ENCODE measurements at places on chromosomes 5 and 9.

DNA sequence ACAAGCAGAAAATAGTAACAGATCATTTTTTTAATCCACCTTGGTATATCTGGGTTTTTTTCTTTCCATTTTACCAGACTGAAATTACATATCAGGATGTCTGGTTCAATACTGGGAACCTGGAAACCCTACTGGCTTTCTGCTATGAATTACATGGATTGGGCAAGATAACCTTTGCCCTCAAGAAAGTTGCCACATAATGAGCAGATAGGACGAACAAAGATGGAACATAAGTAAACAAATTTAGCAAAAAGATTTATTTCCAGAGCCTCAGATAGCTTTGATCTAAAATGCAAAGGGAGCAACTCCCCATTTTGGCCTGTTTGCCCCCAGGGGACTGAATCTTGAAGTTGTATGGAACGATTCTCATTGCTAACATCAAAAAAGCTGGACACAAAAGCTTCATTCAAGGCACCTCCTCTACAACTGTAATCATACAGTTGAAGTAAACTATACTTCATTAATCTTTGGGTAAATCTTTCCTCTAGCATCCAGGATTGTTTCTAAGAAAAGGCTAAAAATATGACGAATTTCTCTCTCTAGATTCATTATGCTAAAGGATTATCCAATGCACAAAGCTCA, 131.6 kb upstream of the PTGER4 start:
- DNase-seq: no peak

DNA sequence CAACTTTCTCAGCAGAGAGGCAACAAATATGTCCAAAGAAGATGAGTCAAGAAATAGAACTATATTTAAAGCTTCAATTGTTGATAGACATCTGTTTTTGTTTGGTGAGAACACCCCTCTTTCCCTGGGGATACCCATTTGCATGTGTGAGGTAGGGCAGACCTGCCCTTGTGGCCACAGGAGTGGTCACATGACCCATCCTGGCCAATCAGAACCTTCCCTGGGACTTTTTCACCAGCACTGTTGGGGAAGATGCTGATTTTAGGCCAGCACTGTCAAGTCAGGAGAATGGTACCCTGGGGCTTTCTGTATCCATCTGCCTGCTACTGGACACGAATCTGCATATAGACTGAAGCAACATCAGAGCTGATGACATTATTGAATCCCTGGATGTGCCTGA, 211.2 kb downstream of the CDK5RAP2 start:
- no peak for DNase-seq

GRCh38 chr5:137989419-137989818, 43.5 kb downstream of the FAM13B start:
- DNase-seq: no peak

GRCh38 chr9:110825950-110826349, 157.4 kb downstream of the MUSK start:
- DNase-seq: no peak

DNA sequence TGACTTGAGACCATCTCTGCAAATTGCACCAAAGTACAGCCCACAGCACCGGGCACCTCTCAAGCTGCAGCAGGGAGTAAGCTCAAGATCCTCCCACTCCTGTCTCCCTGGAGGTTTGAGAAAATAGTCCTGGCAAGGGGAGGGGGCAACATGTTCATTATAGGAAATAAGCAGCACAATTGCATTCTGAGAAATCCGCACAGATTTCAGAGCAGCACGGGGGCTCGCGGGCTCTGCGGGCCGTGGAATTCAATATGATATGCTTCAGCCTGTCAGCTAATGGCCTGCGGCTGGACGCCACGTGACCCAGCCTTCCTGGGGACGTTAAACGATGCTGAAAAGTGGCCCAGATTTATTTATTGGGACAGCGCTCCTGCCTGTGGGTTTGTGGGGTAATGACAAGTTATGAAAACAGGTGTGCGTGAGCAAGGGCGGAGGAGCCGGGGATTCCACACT, 156.4 kb downstream of the DAB2IP start:
- no peak for DNase-seq

- no peak for DNase-seq
Measured at GRCh38 chr5:118126159-118126558, 862.2 kb downstream of the DTWD2 start.

DNA sequence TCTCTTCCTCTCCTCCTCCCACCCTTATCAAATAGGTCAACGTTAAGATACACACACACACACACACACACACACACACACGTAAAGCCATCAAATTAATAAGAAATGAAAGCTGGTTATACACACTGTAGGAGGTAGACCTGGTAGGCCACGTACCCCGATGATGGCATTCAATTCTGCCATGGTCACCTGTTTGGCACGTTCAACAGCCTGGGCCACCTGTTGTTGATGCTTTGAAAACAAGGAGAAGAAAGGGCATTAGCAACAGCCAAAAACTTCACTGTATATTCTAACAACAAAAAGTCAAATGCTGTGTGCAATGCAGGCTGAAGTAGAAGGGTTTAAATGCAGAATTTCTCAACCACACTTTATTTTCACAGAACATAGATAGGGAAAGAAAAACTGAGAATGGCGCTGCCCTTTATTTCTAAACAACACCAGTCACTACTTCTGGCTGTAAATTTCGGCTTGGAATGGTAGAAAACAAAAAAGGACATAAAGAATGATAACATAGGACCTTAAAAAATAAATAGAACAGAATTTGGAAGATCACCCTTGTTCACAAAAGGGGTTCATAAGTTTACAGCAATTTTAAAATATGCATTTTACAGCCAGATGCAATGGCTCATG, 37.2 kb downstream of the TLE1 start:
- no peak for DNase-seq

GRCh38 chr9:97761056-97761598, 64.0 kb upstream of the XPA start:
- no peak for DNase-seq

GRCh38 chr9:36486329-36486932, 86.3 kb upstream of the MELK start:
- DNase-seq: no peak

- DNase-seq: no peak
Measured at GRCh38 chr5:27034565-27034964, 3.8 kb downstream of the CDH9 start.

DNA sequence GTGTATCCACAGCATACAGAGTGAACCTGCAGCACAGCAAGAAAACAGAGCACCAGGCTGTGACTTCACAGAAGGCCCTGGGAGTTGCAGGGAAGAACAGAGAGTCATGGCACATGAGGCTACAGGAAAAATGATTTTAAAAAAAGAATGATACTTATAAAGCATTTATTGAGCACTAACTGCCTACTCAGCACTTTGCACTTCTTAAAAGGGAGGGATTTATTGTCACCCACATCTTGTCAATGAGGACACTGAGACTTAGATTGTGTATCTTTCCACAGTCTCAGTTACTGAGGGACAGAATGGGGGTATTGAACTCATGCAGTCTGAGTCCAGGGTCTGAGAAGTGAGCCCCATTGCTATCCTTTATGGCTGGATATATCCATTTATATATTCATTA, 244.6 kb upstream of the TRIM32 start:
- no peak for DNase-seq

DNA sequence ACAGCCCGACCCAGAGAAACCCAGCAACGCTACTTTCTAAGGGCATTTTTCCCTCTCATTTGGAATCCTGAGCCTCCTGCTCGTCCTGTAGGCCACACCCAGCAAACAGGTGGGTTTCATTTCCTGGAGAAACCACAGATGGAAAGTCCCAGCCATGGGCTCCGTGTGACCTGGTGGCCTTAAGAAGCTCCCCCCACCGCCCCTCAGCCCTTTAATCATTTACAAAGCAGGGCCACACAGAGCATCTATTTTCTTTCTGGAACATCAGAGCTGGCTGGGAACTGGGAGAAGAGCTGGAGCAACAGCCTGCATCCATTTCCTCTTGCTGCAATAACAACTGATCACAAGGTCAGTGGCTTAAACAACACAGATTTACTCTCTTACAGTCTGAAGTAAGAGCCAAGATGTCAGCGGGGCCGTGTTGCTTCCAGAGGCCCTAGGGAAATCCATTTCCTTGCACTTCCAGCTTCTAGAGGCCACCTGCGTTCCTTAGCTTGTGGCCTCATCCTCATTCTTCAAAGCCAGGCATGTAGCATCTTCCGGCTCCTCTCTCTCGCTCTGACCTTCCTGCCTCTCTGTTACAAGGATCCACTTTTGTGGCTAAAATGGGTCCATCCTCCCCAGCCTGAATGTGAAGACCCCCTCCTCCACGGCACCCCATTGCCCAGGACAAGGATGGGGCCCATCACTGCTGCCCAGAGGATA, 40.5 kb downstream of the C9orf50 start:
- no peak for DNase-seq

GRCh38 chr5:135861641-135862040, 27.2 kb downstream of the SLC25A48 start:
- DNase-seq: no peak

GRCh38 chr5:122835681-122836080, 9.7 kb upstream of the SNX24 start:
- no peak for DNase-seq

- no peak for DNase-seq
Measured at GRCh38 chr5:129718471-129719090, 29.3 kb upstream of the MINAR2 start.

- no peak for DNase-seq
Measured at GRCh38 chr9:91776409-91777291, 173.4 kb downstream of the ROR2 start.

GRCh38 chr9:87601176-87601575, 103.5 kb downstream of the DAPK1 start:
- DNase-seq: no peak

DNA sequence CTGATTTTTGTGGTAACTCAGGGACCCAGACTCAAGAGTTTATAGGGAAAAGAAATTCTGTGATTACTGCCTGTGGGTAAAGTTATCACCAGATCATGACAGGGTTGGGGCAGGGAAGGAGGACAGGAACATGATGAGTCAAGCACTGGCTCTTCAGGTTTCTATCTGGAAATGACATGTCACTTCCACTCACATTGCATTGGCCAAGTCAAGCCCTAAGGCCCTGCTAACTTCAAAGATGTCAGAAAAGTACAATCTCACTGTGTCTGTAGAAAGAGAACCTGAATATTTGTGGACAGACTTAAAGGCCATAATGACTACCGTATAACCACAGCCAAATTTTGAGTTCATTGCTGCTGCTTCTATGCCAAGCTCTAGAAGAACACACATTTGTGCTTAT, 187.7 kb downstream of the TLE4 start:
- DNase-seq: no peak

GRCh38 chr9:138060365-138060764, 182.8 kb downstream of the CACNA1B start:
- no peak for DNase-seq

GRCh38 chr5:31377274-31377946, 154.5 kb downstream of the DROSHA start:
- no peak for DNase-seq

DNA sequence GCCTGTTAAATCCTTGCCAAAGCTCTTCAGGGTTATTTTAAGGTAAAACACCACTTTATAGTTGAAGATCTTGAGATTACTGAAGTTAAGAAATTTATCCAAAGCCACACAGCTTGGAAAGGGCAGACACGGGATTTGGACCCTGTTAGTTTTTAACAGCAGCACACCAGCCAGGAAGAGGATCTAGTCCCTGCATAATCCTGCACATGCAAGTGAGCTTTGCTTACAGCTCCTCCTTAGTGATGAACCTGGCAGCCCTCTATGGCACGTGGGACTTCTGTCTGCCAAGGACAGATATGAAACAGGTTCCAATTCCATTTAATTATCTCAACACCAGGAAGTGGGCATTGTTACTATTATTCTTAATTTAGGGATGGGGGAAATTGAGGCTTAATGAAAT, 108.7 kb downstream of the TRIM32 start:
- DNase-seq: no peak

- no peak for DNase-seq
Measured at GRCh38 chr5:59905188-59905587, 11.7 kb upstream of the PDE4D start.

GRCh38 chr9:114913656-114914055, 16.7 kb downstream of the TNFSF8 start:
- no peak for DNase-seq

DNA sequence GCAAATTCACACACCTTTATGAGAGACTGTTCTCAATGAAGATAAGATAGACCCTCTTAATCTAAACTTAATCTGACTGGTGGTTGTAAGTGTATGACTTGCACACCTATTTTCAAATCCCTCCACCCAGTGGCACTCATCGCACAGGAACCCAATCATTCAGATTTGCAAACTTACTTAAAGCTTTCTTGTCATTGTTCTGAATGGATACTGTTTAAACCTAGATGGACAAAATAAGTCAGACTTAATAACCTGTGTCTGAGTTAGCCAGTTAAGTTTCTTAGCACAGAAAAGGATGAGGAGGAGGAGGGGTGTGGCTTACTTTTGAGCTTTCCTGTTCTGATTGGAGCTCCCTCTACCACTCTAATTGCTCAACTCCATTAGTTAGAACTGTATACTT, 252.4 kb upstream of the CCNH start:
- DNase-seq: no peak

GRCh38 chr9:20532584-20532983, 89.7 kb downstream of the MLLT3 start:
- no peak for DNase-seq

GRCh38 chr5:140286424-140286823, 16.5 kb downstream of the PFDN1 start:
- DNase-seq: no peak

GRCh38 chr5:149651686-149652085, 70.4 kb downstream of the ARHGEF37 start:
- no peak for DNase-seq

- DNase-seq: no peak
Measured at GRCh38 chr5:126732716-126733115, 44.2 kb upstream of the LMNB1 start.

GRCh38 chr5:137146402-137146890, 352.7 kb downstream of the SPOCK1 start:
- no peak for DNase-seq

DNA sequence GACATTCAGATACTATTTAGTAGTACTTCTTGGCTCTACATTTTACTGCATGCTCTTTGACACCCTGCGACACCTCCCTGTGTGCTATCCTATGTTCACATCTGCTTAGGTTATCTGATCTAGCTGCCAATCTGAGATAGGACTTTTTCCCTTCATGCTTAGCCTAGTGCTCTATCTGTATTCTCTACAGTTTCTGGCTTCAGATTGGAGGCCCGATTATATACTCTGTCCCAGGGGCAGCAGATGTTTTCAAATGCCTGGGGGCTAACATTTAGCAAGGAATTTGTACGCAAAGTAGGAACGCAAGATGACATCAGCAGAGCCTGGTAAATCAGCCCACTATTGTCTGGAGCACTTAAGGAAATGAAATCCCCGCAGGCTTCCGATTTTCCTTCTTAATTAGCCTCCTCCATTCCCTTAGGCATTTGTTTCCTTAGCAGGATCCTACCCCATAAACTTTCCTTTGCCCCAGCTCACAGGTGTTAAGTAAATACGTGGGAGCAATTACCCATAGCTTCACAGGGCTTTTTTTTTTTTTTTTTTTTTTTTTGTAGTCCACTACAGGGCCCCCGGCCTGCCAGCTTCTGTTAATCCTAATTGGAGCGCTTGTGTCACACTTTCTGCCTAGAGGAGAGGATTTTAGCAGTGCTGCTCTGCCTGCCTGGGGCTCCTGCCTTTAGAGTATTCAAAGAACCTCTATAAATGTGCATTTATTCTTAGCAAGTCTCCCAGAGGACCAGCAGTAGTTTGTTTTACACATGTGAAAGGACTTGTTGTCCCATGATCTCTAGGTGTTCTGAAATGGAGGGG, 61.1 kb upstream of the LPAR1 start:
- no peak for DNase-seq
